ENCODE measurements at places on chromosomes 11 and 22.

DNA sequence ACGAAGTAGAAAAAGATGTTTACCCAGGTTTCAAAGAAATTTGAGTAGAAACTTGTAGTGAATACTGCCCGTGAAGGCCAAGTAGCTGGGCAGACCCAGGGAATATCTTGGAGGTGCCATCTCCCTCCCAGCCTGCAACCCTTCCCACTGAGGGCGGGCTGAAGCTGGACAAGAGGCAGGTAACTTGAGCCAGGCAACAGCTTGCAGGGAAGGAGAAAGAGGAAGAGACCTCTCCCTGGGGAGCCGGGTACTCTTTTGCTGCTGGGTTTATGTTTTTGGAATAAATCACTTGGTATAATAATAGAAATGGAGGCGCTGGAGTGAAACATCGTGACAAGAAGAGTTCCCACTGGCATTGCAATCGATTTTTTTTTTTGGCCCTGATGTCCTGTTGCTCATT, 49.4 kb upstream of the JAM3 start:
- DNase-seq: no peak

DNA sequence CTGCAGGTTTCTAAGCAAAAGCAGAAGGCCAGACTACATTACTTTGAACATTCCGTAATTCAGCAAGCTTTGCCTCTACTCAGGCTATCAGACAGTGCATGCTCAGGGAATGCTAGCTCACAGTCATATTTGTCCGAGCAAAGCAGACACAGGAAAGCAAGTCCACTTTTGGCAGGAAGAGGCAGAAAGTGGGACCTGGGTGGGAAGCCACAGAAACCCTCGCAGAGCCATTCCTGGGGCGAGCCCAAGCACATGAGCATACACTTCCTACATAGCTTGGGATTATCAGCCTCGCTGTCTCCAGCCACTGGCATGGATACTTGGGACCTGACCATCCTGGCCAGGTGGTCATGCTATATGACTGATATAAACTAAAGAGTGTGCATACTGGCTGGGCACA, 113.3 kb downstream of the TRIM29 start:
- DNase-seq: no peak

DNA sequence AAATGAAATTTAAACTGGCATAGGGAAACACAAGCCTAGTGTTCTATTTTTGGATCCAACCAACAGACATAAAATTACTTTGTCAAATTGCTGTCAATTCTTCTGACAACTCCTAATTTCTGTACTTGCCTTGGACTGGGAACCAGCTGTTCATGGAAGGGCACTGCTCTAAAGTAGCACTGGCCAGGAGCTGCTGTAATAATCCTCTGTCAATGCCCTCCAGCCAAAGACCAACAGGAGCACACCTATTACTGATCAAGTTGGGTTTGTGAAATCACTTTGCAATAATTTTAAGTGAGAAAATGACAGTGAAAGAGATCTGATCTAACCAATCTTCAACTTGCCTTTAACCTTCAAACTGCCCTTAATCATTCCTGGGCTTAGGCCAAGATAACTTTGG, 18.9 kb upstream of the TMEM123 start:
- DNase-seq: no peak

GRCh38 chr11:46800177-46800576, 45.9 kb downstream of the CKAP5 start:
- DNase-seq: peak; percentile 54

DNA sequence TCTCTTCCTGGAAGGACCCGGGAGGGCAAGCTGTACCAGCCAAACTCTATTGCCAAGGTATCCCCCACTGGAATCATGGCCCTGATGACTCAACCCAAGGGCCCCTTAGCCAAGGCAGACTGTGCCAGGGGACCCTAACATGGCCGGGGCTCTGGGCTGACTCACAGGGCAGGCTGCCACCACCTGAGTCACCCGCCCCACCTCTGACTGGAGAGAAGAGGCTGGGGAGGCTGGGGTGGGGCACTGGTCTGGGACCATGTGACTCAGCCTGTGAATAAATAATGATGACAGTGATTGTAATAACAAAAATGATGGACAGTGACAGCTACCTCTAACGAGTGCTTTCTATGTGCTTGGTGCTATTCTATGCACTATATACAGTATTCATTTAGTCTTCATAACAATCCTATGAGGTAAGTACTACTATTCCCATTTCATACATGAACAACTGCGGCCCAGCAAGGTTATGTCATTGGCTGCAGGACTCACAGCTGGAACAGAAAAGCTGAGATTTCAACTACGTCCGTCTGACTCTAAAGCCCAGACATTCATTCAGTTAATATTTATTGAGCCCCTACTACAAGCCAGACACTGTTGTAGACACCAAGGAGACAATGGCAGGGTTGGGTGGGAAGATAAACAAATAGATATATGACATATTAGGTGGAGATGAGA, 84.2 kb downstream of the FBXO7 start:
- peak; percentile 36 for DNase-seq

DNA sequence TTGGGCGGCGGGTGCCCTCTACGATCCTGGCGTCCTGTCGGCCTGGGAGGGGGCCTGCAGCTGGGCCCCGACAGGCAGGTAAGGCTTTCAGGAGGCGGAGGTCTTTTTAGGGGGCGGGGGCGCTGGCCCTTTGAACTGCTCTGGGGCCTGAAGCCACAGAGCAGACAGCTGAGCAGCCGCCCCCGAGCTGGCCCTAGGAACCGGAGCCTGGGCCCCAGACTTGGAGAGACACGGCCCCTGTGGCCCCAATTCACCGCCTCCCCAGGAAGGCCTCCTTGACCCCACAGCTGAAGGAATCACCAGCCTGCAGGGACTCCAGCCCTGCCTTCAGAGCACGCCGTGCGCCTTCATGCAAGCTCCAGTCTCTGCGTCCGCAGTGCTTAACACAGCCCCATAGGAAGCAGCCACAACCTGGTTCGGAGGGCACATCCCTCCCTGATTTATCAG, 618 bp upstream of the CERK start:
- DNase-seq: peak; percentile 50

GRCh38 chr11:131642756-131643531, 272.5 kb downstream of the NTM start:
- no peak for DNase-seq

- DNase-seq: no peak
Measured at GRCh38 chr11:95883381-95883780, 40.5 kb downstream of the MTMR2 start.

DNA sequence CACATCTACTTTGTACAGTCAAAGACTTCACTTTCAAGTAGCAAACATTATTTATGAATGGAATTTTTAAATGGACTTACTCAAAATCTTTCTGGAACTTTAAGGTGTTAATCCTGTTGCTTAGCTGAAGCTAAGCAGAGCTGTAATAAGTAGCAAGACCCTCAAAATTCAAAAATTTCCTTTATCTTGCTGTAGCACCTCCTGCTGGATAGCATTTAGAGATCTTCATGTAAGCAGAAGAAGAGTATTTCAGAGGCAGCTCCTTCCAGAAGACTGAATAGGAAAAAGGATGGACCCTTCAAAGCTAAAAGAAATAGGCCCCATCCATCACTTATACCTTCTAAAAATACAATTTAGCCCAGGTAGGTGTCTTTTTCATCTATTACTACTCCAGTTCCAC, 3.4 kb downstream of the PHF21A start:
- DNase-seq: no peak

- no peak for DNase-seq
Measured at GRCh38 chr22:39800790-39801520, 92.6 kb downstream of the ENTHD1 start.

DNA sequence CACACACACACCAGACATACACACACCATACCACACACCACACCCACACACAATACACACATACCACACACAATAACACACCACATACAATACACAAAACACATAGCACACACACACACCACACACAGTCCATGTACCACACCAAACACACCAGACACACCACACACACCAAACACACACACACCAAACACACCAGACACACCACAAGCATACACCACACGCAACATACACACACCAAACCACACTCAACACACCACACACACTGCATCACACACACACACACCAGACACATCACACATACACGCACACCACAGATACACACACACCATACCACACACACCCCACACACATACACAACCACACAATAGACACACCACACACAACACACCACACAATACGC, 54.8 kb downstream of the IGSF9B start:
- no peak for DNase-seq

DNA sequence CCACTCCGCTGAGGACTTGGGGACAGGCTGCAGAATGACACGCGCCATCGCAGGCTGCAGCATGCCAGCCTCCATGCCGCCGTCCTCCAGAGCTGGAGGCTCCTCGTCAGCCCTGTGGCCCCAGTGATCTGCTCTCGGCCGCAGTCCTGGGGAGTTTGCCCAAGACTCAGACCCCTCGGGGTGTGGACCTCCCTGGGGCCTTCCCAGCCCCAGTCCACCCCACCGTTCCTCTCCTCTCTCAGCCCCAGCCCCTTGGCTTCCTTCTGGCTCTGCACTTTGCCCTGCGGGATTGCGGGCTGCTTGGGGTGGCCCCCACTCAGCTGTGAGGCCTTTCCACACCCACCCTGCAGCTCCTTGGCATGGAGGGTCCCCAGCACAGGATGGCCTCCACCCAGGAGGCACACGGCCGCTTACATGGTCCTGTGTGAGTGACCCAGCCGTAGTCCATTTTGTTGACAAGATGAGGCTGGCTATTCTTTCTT, 414.9 kb downstream of the TBC1D22A start:
- DNase-seq: no peak
